Calu3 (cell line): ENCODE measurements at places on chromosomes 7 and 10. TPM values are rescaled to one million over a fixed set of nuclear protein-coding genes. Genes with fewer than 3 reads are reported as not detected.

DNA sequence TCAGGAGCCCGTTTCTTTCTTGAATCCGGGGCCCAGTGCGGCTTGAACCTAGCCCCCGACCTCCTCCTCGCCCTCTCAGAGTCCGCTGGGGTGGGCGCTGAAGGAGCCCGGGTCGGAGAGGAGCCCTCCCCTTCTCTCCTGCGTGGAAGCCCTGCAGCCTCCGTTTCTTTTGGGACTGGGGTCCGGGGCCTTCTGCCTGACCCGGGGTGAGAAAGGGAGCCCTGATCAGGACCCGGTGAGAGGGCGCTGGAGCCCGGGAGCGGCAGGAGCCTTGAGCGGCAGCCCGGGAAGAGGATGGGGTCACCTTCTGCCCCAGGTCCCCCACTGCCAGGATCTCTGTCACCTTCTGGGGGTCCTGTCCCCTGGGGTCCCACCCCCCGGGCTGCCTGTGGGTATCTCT lies 162.3 kb downstream of the ZNF33B start:
- no peak for DNase-seq

CRHR2 gene
- not detected in 2 replicates for total RNA-seq

RBP3 gene
- not detected in 2 replicates for total RNA-seq

GRCh38 chr7:123709525-123709924 lies 39.3 kb downstream of the WASL start:
- no peak for DNase-seq

- no peak for DNase-seq
Observed at GRCh38 chr10:47079204-47079580, 168.0 kb downstream of the PTPN20 start.

- DNase-seq, result no peak
Observed at GRCh38 chr7:4022265-4022664, 659.8 kb upstream of the FOXK1 start.

DNA sequence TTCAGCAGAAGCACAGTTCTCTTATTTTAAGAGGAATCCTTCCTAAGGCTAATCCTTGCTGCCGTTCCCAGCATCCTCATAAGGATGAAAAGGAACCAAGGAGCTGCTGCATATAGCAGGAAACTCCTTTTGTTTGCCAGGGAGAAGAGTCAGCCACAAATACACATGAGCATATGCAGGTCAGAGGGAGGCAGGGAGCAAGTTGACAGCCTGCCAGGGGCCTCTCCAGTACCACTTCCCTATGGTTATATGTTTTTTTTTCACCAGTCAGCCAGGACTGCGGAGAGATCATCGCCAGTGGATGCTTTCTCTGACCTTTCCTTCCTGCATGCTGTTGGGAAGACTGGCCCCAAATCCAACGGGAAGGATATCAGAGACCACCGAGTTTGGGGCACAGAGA lies 39.8 kb downstream of the SLC35B4 start:
- DNase-seq, result no peak

ACSM6 gene
- not detected in 2 replicates for total RNA-seq

ACBD7 gene
- 8.2 and 10.0 TPM in 2 replicates for total RNA-seq

DNA sequence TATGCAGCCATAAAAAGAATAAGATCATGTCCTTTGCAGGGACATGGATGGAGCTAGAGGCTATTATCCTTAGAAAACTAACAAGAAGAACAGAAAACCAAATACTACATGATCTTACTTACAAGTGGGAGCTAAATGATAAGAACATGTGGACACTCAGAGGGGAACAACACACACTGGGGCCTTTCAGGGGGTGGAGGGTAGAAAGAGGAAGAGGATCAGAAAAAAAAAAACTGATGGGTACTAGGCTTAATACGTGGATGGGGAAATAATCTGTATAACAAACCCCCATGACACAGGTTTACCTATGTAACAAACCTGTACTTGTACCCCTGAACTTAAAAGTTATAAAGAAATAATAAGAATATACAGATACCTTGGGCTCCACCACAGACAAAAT lies 514.2 kb downstream of the ARL4A start:
- DNase-seq, result no peak

DNA sequence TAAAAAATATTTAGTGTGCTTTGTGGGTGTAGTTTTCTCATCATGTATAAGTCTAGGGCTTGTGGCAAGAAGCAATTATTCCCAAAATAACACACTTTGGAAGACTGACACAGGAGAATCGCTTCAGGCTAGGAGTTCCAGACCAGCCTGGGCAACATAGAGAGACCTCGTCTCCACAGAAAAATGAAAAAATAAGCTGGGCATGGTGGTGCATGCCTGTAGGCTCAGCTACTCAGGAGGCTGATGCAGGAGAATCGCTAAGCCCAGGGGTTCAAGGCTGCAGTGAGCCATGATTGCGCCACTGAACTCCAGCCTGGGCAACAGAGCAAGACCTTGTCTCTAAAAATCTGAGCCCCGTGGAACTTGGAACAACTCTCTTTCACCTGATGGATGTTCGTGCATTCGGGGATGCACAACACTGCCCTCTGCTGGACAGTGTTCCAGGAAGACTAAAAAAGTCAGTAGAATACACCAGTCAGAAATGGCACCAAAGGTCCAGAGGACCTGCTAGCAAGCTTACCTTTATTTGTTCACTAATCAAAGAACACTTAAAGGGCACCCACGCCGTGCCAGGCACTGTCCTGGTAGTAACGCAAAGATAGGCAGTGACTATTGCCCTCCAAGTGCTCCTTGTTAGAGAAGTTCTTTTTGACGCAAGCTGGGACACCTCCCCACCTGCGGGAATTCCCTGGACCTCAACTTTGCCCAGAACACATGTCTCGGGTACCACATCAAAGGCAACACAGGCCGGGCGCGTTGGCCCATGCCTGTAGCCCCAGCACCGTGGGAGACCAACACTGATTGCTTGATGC lies 81.9 kb upstream of the CALN1 start:
- peak; percentile 67 for DNase-seq

DNA sequence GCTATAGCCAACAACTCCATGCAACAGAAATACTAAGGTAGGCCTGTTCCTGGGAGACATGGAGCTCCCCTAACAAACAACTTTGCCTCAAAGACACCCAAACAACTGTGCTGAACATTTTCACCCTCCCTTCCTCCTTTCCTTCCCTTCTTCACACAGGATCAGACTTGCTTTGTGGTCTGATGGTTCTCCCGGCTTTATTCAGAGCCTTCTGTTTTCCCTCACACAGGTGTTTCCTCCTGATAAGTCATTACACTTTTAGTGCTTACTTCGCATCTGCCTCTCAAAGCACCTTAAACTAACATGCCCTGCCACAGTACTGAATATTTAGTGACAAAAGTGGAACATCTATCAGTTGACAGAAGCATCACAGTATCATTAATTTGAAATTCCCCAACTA lies 56.3 kb upstream of the YAE1 start:
- no peak for DNase-seq

- DNase-seq, result no peak
Observed at GRCh38 chr10:43225004-43225786, 41.7 kb downstream of the RASGEF1A start.

ANLN gene
- total RNA-seq, result 207 and 274 TPM in 2 replicates

ITGB1 gene
- 1,388 and 1,455 TPM in 2 replicates for total RNA-seq

DNA sequence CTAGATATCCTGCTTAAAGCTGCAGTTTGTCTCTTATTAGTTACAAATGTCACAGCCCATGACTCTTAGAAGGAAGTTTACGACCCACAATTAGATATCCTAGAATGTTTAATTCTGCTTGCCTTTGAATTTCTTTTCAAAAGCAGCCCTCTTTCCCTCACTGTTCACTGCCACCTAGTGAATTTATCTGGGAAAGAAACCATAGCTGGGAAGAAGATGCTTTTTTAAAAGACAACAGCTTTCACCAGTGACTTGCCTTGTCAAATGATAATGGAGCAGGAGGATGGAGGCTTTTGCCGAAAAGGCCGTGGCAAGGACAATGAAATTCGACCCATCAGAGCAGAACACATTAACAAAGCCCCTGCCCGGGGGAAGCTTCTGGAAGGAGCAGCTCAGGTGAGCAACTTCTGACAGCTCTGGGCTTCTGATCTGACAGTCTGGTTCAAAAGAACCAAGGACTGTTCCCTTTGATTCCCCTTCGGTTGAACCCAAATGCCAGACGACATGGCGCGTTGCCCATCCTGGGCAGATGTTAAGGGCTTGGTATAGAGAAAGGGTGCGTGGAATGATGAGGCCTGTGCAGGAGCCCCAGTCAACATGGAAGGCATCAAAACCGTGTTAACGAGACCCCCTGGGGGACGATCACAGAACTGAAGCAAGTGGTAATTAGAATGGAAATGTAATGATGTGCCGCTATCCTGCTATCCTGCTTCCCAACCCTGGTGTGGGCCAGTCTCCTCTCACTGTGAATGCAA lies 236.8 kb downstream of the FRMD4A start:
- DNase-seq, result peak; percentile 14

CHST12 gene
- total RNA-seq, result 19.9 and 21.2 TPM in 2 replicates

SPDYE11 gene
- not detected in 2 replicates for total RNA-seq

DNA sequence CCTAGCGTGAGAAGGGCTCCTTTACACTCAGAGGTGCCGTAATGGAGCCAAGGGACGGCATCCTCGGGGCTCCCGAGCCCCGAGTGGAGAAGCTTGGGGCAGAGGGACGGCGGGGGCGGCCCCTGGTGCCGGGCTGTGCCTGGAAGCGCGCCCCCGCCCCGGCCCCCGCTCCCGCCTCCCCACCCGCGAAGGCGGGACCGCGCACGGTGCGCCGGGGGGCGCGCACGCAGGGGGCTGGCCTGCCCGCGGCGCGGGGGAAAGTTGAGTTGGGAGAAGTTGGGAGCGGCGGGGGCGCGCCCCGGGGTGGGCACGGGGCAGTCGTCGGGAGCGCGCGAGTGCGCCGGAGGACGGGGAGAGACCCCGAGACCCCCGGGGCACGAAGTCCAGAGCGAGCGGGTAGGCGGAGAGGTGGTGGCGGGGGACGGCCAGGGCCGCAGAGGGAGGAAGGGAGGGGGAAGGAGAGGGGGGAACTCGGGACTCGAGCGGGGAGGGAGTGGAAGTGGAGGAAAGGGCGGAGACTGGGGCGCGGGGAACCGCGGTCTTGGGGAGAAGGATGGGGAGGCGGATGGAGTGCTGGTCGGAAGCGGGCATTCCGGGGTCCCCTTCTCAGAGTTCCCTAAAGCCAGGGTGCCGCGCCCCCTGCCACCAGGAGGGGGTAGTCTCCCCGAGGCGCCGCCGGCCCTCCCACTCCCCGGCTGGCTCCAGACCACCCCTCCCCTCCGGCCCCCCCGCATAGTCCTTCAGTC lies at the start of gene SLC4A2:
SLC4A2 (plus strand) TSS at position 223 of the 746 bp plus-strand sequence. CDS start 2,399 bp downstream, outside the sequence.
- DNase-seq, result peak; percentile 89

GRCh38 chr10:11236234-11236633 lies 218.6 kb downstream of the CELF2 start:
- no peak for DNase-seq

DNA sequence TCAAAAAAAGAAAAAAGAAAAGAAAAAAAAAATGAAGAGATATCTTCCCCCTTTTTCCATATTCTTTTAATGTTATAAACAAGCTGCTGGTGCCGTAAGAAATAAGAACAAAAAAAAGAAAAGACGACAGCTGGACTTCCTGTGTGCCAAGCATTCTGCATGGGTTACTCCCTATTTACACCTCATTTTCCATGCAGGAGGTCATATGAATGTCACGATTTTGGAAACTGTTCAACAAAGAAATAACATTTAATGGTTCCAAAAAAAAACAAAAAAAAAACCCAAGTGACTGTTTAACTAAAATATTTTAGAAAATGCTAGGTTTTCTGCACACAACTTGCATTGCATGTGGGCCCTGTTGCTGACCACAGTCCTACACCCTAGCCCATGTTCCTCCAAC lies 159.3 kb downstream of the TNS3 start:
- no peak for DNase-seq

CDK14 gene
- 29.4 and 31.4 TPM in 2 replicates for total RNA-seq

TRIM73 gene
- total RNA-seq, result 1.7 and 2.1 TPM in 2 replicates

SFXN3 gene
- 27.5 and 37.7 TPM in 2 replicates for total RNA-seq

ZNF655 gene
- total RNA-seq, result not detected in 2 replicates

DNA sequence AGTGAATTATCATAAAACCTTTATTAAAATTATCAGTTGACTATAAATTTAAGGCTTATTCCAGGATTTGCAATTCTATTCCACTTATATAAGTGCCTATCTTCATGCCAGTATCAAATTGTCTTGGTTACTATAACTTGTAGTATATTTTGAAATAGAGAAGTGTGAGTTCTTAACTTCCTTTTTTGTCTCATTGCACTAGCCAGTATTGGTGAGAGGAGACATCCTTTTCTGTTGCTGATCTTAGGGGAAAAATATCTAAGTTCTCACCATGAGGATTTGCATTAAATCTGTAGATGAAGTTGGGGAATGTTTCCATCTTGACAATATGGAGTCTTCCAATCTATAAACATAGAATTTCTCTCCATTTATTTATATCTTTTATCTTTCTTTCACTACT lies 104.2 kb upstream of the MKI67 start:
- DNase-seq, result no peak

- DNase-seq, result peak; percentile 22
Observed at GRCh38 chr7:66837007-66837406, 84.0 kb upstream of the TMEM248 start.

NME8 gene
- not detected in 2 replicates for total RNA-seq

- no peak for DNase-seq
Observed at GRCh38 chr7:6262221-6262620, 10.2 kb downstream of the CYTH3 start.

DNA sequence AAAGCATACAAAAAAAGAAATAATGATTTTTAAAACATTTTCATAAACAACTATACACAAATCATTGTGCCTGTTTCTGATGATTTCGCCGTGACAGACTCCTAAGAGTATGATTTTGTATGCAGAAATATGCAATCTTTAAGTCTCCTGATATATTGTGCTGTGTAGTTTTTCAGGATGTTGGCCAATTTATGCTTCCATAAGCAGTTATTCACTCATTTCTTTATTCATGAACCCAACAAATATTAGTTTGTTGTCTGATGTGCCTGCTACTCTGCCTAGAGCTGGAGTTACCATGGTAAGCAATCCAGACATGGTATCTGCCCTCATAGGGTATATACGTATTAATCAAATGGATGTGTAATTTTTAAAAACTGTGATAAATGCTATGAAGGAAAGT lies 40.4 kb downstream of the PRR15 start:
- DNase-seq, result no peak

GBF1 gene
- total RNA-seq, result 34.6 and 36.1 TPM in 2 replicates

CDHR3 gene
- 4.0 and 4.1 TPM in 2 replicates for total RNA-seq

AGAP9 gene
- total RNA-seq, result 17.6 and 19.3 TPM in 2 replicates

ZPBP gene
- total RNA-seq, result not detected in 2 replicates

MKX gene
- total RNA-seq, result 1.5 and 2.3 TPM in 2 replicates

CTAGE6 gene
- not detected in 2 replicates for total RNA-seq

UFSP1 gene
- total RNA-seq, result 3.3 and 4.2 TPM in 2 replicates

DNA sequence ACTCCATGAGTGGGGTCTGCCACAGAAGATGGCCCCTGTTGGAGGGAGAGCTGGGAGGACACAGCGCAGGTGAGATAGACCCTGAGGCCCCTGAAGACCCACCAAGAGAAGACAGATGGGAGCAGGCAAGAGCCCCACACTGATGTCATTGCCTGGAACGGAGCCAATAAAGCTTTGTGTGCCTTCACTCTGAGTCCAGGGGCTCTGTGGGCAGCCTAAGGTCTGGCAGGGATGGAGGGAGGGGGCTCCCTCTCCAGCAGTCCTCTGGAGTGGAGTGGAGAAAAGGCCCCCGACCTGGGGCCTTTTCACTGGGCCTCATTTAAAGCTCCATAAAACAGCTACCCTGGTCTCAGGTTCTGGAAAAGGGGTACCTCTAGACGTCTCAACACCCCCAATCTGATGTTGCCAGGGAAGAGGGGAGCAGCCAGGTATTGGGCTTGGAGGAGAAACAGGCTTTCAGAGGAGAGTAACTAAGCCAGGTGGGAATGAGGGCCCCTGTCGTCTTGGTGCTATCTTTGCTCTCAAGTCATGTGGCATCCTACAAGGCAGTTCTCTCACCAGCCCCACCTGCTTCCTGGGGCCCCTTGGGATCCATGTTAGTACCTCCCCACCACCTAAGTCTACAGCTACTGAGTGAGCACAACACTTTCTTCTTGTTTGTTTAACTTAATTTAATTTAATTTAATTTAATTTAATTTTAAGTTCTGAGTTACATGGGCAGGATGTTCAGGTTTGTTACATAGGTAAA lies 1.4 kb downstream of the C10orf62 start:
- no peak for DNase-seq
